ENCODE measurements at places on chromosomes 1 and 21. TPM values are rescaled to one million over a fixed set of nuclear protein-coding genes. Genes with fewer than 3 reads are reported as not detected.

CAPN8 gene
- not detected for total RNA-seq

CDA gene
- not detected for total RNA-seq

BACE2 gene
- 72.1 TPM for total RNA-seq

CCDC181 gene
- not detected for total RNA-seq

TACSTD2 gene
- total RNA-seq = not detected

CYP4X1 gene
- 13.3 TPM for total RNA-seq

DCDC2B gene
- not detected for total RNA-seq

XKR8 gene
- total RNA-seq = 6.2 TPM
